ENCODE measurements at places on chromosomes 16 and 17.

DNA sequence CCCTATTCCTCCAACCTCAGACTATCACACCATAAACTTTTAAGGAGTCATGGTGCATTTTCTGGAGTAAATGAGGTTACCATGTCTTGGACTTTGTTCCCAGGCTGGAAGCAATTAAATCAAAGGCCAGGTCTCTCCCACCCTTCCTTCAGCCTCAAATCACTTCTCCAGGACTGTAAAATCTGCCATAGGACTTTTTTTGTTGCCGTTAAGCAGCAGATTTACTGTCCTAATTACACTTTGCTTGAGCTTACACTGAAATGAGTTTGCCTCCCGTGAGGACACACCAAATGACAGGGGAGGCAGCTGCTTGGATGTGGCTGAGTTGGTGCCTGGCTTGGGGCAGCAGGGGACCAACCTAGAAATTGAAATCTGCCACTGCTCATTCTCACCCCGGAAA, 14.7 kb downstream of the DCAKD start:
- DNase-seq, result no peak

DNA sequence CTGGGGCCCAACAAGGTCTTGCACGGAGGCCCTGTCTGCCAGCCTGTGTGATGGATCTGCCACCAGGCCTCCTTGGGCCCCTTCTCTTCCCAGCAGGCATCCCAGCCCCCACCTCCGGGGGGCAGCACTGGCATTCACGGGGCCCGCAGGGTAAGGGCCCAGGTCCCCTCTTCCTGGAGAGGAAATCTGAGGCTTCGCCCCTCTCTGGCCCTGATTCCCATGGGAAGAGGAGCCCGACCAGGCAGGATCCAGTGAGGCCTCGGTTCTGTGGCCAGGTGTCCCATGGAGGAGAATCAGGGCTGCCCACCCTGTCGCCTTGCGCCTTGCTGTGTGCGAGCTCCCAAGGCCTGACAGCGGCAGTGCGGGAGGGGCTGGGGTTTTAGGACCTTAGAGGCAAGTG, 48.4 kb downstream of the PDPK1 start:
- DNase-seq, result no peak

DNA sequence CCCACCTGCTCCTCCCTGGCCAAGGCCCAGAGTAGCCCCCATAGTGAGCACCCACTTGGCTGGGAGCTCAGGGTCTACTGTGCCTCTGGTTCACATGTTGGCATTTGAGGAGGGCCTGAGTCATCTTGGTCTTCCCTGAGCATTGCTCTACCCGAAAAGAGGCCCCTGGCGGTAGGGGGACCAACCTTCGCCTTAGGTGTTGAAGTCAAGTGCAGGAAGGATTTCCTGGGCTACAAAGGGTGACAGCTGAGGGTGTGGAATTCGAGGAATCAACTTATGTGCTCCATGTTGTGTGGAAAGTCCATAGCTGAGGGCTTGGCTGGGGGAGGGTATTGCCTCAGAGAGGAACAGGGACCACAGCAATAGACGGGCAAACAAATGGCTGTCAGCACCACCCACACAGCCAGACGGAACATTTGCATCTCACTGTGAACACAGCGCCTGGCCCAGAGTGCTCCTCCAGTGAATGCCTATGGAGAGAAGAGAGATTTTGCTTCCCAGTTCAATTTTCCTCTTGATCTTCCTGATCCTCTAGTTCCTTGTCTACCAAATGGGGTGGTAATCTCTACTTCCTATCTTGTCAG, 35.6 kb upstream of the NGFR start:
- DNase-seq, result no peak

- DNase-seq, result peak; percentile 37
These were observed at the start of gene CCDC102A for GRCh38 chr16:57536306-57537193. TSS of gene CCDC102A (minus strand) at chr16:57536571. CDS start at chr16:57529177, 7,394 bp downstream.

- DNase-seq, result no peak
These were observed 25.8 kb downstream of the LLGL2 start for GRCh38 chr17:75551266-75551665.

DNA sequence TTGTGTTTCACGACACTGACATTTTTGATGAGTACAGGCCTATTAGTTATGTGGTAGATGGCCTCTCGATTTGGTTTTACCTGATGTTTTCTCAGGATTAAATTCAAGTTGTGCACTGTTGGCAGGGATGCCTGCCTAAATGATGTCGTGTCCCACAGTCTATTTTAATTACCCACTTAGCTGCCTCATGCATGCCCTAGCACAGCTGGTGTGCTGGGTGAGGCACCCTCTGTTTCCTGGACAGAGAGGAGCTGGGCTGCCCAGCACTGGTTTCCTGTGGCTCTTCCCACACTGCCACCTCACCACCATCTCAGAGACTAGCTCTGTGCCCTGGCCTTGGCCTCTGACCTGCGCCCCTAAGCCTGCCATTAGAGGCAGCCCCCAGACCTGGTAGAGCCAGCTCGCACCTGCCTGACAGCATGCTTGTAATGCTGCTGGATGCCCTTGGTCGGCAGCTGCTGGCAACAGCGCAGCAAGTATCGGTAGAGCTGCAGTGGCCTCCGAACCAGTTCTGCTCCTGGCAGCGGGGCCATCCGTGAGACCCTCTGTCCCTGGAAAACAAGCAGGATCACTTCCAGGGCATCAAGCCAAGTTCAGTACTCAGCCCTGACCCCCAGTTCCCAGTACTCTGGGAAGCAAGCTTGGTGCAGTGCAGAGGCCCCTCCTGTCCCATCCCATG, 10.9 kb downstream of the LYRM9 start:
- no peak for DNase-seq

DNA sequence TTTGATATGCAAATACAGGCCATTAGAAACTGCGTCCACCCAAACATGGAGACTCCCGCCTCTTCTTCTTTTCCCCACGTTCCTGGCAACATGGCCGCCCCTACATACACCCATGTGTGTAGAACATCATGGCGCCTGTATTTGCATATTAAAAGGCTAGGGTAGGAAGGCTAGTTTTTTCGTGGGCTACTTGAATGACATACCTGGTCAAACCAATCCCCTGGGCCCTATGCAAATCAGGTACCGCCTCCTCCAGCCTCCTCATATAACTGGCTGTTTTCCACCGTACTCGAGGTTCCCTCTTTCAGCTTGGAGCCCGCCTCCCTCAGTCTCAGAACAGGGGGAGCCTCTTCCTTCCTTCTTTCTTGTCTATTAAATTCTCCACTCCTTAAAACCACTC, 840 bp upstream of the CD300LB start:
- DNase-seq, result no peak

DNA sequence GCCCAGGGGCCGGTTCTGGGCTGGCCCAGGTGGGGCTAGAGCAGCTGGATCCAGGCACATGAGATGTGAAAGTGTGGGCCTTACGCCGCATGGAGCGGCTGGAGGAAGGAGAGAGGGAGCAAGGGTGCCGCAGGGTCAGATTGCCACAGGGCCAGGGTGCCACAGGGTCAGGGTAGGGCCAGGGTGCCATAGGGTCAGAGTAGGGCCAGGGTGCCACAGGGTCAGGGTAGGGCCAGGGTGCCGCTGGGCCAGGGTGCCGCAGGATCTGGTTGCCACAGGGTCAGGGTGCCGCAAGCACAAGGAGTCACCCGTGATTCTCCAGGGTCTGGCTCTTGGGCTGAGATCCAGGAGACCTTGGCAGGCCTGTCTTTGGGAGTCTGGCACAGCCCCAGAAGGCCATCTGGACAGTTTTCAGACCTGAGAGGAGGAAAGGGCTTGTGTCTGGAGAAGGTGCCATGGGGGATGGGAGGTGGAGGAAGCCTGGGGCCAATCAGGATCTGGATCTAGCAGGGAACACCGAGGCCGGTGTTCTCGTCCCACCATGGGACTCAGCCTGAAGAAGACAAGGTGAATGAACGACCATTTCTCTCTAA, 13.1 kb upstream of the LASP1NB start:
- DNase-seq, result no peak
